NCI-H226 (cell line): ENCODE measurements at places on chromosomes 5 and 9.

DNA sequence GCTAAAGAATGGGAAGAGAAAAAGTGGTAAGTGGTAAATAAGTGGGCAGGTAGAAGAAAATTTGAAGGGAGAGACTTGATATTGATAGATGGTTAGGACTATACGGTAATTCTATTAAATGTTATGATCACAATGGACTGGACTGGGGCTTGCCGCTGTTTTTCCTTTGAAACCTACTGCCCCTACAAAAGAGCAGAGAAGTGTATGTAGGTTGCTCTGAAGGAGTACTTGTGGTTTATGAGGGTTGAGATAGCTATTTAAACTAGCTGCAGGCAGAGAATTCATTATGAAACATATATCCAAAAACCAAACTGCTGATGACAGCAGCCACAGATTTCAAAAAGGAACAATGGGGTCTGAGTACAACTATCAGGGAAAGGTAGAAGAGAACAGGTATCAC is 16.8 kb upstream of the HK3 start:
- no peak for DNase-seq

- no peak for DNase-seq
Measured at GRCh38 chr5:96595300-96596090, 66.7 kb upstream of the CAST start.

- DNase-seq, result peak; percentile 2
Measured at GRCh38 chr5:38433160-38433861, 123.1 kb downstream of the LIFR start.

GRCh38 chr9:95892690-95893089 is 17.2 kb downstream of the ERCC6L2 start:
- no peak for DNase-seq

GRCh38 chr5:168793841-168794837 is 215.0 kb upstream of the PANK3 start:
- DNase-seq, result peak; percentile 47

- peak; percentile 55 for DNase-seq
Measured at GRCh38 chr5:28499766-28500290, 1461.4 kb upstream of the CDH9 start.

- peak; percentile 13 for DNase-seq
Measured at GRCh38 chr5:109876941-109877669, 187.4 kb downstream of the MAN2A1 start.
